ENCODE measurements at places on chromosomes 3 and 15.

DNA sequence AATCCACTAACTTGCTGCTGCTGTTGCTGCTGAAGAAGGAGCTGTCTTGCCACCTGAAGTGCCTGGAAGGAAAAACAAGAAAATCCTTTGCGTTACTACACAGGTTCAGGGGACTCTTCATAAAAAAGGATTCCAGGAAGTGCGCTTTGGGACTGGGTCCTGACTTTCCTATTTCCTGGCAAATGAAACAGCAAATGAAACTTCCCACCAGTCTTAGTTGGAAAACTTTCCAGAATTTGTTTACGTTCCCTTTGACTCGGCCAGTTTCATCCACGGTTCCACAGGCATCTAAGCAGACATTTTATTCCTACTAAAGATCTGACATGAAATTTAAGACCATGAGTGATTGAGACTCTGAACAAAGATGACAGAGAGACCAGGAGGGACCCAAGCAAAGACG is 471.0 kb downstream of the FOXP1 start:
- no peak for DNase-seq

DNA sequence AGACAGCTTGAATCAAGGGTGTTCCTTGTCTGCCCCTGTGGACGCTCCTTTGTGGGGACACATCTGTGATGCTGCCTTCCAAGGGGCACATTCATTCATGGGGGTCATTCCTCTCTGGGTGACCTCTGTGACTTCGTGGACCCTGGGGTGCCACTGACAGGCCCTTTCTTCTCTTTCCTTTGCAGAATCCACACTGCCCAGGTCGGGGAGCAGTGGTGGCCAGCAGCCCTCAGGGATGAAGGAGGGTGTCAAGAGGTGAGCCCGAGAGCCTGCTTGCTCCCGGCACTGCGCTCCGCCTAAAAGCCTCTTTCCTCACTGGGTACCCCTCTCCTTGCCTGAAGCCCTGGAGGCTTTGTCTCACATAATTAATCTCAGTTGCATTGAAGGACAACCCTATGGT is 26.3 kb downstream of the CHCHD6 start:
- no peak for DNase-seq

DNA sequence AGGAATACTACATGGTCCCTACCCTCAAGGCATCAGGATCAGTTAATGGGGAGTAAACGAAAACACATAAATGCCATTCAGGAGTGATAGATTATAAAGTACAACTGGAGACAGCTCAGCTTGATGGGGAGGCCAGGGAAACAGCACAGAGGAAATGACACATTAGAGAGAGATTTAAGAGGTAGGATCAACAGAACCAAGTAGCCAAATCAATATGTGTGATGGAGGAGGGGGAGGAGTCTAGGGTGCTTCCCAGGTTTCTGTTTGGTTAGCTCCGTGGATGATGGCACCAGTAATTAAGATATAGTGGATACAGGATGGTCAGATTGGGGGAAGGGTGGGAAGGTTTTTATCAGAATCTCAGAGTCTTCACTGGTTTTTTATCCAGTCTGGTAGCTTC is 229.5 kb upstream of the ROPN1 start:
- DNase-seq, result no peak

DNA sequence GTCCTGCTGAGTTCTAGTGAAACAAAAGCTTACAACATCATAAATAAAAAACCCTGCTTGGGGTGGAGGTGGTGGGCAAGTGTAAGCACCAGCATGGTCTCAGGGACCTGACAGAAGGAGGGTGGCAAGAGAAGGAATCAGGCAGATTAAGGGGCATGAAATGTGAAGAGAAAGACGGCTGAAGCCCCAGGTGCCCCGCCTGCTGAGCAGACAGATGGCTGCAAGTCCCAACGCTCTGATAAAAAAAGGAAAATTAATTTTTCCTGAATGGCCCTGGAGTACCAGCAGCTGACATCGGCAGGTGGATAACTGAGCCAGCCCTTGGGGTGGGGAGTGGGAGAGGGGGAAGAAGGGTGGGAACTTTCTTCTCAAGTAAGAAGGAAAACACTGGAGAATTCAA is 137.9 kb downstream of the XXYLT1 start:
- DNase-seq, result no peak
